CD4-positive, alpha-beta memory T cell (primary cell): ENCODE measurements at places on chromosomes 1 and 21. TPM values are rescaled to one million over a fixed set of nuclear protein-coding genes. Genes with fewer than 3 reads are reported as not detected.

GRCh38 chr1:2098839-2099785, 48.9 kb downstream of the PRKCZ start:
- H3K36me3 ChIP-seq: no peaks in the 10 kb centered on the region
- no peak overlapping the region for H3K27ac ChIP-seq
- no peak for DNase-seq
- no peaks in the 10 kb centered on the region for H3K27me3 ChIP-seq
- H3K4me1 ChIP-seq: no peaks in the 10 kb centered on the region

- H3K4me3 ChIP-seq: no peak overlapping the region
- no peaks in the 10 kb centered on the region for H3K27me3 ChIP-seq
- peaks cover 80% of the 10 kb centered on the region for H3K4me1 ChIP-seq
- DNase-seq: no peak
- no peaks in the 10 kb centered on the region for H3K36me3 ChIP-seq
- H3K27ac ChIP-seq: no peak overlapping the region
Observed at GRCh38 chr1:183476081-183476480, 3.8 kb downstream of the SMG7 start.

GRCh38 chr21:7916329-7917303, 2604.8 kb upstream of the TPTE start:
- no peak overlapping the region for H3K27ac ChIP-seq
- no peaks in the 10 kb centered on the region for H3K4me1 ChIP-seq
- H3K27me3 ChIP-seq: no peaks in the 10 kb centered on the region
- no peaks in the 10 kb centered on the region for H3K36me3 ChIP-seq
- no peak overlapping the region for H3K4me3 ChIP-seq

- no peak for DNase-seq
- H3K36me3 ChIP-seq: no peaks in the 10 kb centered on the region
- no peaks in the 10 kb centered on the region for H3K4me1 ChIP-seq
- H3K4me3 ChIP-seq: no peak overlapping the region
- H3K27ac ChIP-seq: no peak overlapping the region
- H3K27me3 ChIP-seq: no peaks in the 10 kb centered on the region
Observed at GRCh38 chr1:118013336-118013735, 83.8 kb downstream of the WDR3 start.

GRCh38 chr1:64875101-64875500, 91.2 kb downstream of the JAK1 start:
- H3K27ac ChIP-seq: no peak overlapping the region
- no peak for DNase-seq
- peaks cover 56% of the 10 kb centered on the region for H3K36me3 ChIP-seq
- H3K4me1 ChIP-seq: peaks cover 49% of the 10 kb centered on the region
- H3K27me3 ChIP-seq: no peaks in the 10 kb centered on the region

GRCh38 chr1:246798107-246798506, 73.9 kb downstream of the SCCPDH start:
- no peak overlapping the region for H3K4me3 ChIP-seq
- DNase-seq: no peak
- H3K27me3 ChIP-seq: no peaks in the 10 kb centered on the region
- no peaks in the 10 kb centered on the region for H3K4me1 ChIP-seq
- no peak overlapping the region for H3K27ac ChIP-seq
- H3K36me3 ChIP-seq: no peaks in the 10 kb centered on the region

- no peak overlapping the region for H3K27ac ChIP-seq
- DNase-seq: no peak
- H3K4me3 ChIP-seq: no peak overlapping the region
- H3K27me3 ChIP-seq: no peaks in the 10 kb centered on the region
Observed at GRCh38 chr21:28949318-28949717, 43.4 kb downstream of the LTN1 start.

DNA sequence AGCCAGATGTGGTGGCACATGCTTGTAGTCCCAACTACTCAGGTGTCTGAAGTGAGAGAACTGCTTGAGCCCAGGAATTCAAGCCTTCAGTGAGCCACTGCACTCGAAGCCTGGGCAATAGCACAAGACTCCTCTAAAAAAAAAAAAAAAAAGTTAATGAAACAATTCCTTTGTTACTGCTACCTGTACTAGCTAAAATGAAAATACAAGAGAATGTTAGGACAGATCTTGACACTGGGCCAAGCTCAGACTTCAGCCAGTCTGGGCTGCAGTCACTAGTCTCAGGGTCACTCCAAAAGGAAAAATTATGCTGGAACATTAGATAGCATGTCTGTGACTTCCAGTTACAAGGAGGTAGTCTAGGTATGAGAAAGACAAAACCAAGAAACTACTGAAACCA, 56.5 kb downstream of the TRIM33 start:
- H3K27me3 ChIP-seq: no peaks in the 10 kb centered on the region
- peaks cover 7% of the 10 kb centered on the region for H3K4me1 ChIP-seq
- peaks cover 8% of the 10 kb centered on the region for H3K36me3 ChIP-seq
- no peak overlapping the region for H3K4me3 ChIP-seq

Gene TESK2
- 7.7 TPM for total RNA-seq

Gene C1orf185
- total RNA-seq: not detected

GRCh38 chr21:33977017-33977720, 61.6 kb upstream of the ATP5PO start:
- no peak for DNase-seq
- H3K27ac ChIP-seq: peak overlapping the region; percentile 58
- no peaks in the 10 kb centered on the region for H3K36me3 ChIP-seq
- H3K4me1 ChIP-seq: peaks cover 33% of the 10 kb centered on the region

DNA sequence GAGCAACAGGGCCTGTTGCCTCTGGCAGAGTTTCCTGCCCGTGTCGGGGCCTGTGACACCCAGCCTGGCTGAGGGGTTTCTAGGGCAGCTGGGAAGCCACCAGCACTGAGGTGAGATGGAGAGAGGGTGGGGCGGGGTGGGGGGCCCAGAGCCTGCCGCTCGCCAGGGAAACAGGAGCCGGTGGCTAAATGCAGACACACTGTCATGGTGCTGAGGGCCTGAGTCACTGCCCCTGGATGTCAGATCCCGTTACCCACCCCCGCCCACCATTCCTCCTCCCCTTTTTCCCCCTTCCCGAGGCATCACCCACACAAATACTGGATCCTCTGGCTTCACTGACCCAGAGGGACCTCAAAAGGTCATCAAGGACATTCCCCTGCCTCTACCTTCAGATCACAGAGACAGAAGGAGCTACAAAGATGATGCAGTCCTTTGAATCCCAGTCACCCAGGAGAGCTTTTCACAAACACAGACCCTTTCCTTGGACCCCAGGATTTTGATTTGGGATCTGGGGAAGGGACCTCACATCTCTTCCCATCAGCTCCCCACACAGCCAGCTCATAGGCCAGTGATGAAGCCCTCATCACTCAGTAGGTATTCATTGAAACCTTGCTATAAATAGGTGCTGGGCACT, 1.9 kb upstream of the HSPB7 start:
- H3K4me3 ChIP-seq: no peak overlapping the region
- H3K4me1 ChIP-seq: no peaks in the 10 kb centered on the region
- no peaks in the 10 kb centered on the region for H3K36me3 ChIP-seq
- no peak overlapping the region for H3K27ac ChIP-seq
- H3K27me3 ChIP-seq: no peaks in the 10 kb centered on the region

- no peak overlapping the region for H3K27ac ChIP-seq
- no peak for DNase-seq
- peaks cover 44% of the 10 kb centered on the region for H3K36me3 ChIP-seq
- peaks cover 39% of the 10 kb centered on the region for H3K4me1 ChIP-seq
Observed at GRCh38 chr1:11984121-11984520, 3.9 kb downstream of the MFN2 start.

Gene PTCH2
- 1.3 TPM for total RNA-seq

DNA sequence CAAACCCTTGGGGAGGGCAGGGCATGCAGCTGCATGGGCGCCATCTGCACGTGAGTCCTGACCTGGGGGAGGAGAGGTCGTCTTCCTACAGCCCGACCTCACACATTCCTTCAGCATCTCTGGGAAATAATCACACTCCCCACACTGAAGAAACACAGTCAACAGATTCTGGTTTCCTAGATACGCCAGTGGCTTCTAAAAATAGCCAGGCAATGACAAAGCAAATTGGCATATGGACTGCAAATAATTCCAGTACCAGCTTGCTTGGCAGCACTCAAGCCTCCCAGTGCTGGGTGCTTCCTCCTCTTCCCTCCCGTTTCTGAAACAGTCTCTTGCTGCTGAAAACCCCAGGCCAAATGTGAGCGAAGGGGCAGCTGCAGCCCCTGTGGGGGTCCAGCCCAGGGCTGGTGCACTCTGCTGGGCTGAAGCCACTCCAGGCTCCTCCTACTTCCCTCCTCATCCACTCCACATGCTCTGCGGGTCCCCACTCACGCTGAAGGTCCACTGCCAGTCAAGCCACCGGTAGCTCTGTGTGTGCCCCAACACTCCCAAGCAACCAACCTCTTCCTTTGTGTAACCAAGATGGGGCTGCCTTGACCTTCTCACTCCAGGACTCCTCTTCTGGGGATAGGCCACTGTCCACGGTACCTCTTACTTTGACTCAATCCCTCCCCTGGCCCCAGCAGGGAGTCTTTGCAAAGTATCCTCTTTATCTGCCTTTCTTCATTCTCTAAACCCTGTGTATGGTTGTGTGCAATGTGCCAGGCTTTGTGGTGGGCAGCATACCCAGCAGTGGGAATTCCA, 69.0 kb downstream of the KCND3 start:
- no peaks in the 10 kb centered on the region for H3K27me3 ChIP-seq
- H3K4me3 ChIP-seq: no peak overlapping the region
- no peak overlapping the region for H3K27ac ChIP-seq
- DNase-seq: no peak
- H3K36me3 ChIP-seq: no peaks in the 10 kb centered on the region
- no peaks in the 10 kb centered on the region for H3K4me1 ChIP-seq

GRCh38 chr1:218674280-218674773, 329.2 kb downstream of the TGFB2 start:
- H3K27ac ChIP-seq: no peak overlapping the region
- no peaks in the 10 kb centered on the region for H3K4me1 ChIP-seq
- no peaks in the 10 kb centered on the region for H3K36me3 ChIP-seq
- H3K27me3 ChIP-seq: no peaks in the 10 kb centered on the region

GRCh38 chr1:201514466-201514865, 7.5 kb upstream of the CSRP1 start:
- no peaks in the 10 kb centered on the region for H3K27me3 ChIP-seq
- no peak overlapping the region for H3K4me3 ChIP-seq
- H3K4me1 ChIP-seq: no peaks in the 10 kb centered on the region
- no peaks in the 10 kb centered on the region for H3K36me3 ChIP-seq
- DNase-seq: no peak

DNA sequence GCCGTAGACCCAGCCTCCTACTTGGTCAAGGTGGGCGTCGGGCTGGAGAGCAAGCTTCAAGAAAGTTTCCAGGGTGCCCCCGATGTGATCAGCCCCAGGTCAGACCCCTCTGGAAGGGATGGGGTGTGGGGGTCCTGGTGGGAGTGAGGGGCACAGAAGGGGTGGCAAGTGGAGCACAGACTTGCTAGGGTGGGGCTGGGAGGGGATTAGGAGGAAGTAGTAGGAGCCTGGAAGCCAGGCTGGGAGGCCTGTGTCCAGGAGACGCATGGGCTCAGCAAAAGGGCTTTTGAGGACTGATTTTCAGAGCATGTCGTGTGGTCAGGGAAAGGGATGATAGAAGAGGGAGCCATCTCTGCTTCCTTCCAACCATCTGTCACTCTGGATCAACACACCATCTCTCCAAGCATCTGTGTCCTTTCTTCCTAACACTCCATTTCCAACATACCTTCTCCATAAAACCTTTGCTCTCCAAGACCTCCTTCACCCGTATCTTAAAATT, 8.5 kb downstream of the TRIM46 start:
- H3K36me3 ChIP-seq: peaks cover 20% of the 10 kb centered on the region
- H3K27me3 ChIP-seq: no peaks in the 10 kb centered on the region
- no peak for DNase-seq
- peaks cover 2% of the 10 kb centered on the region for H3K4me1 ChIP-seq
- H3K4me3 ChIP-seq: no peak overlapping the region

Gene RLF
- total RNA-seq: 23.4 TPM

- no peaks in the 10 kb centered on the region for H3K4me1 ChIP-seq
- H3K27me3 ChIP-seq: no peaks in the 10 kb centered on the region
- H3K4me3 ChIP-seq: no peak overlapping the region
Observed at GRCh38 chr1:27074175-27074780, 61.6 kb upstream of the TENT5B start.

Gene WNT2B
- 0.70 TPM for total RNA-seq

Gene AHCTF1
- 59.0 TPM for total RNA-seq

GRCh38 chr1:220044678-220045355, 1.5 kb downstream of the EPRS1 start:
- H3K4me1 ChIP-seq: peaks cover 31% of the 10 kb centered on the region
- no peaks in the 10 kb centered on the region for H3K27me3 ChIP-seq
- H3K36me3 ChIP-seq: peaks cover 2% of the 10 kb centered on the region
- DNase-seq: peak; percentile 2
- H3K27ac ChIP-seq: peak overlapping the region; percentile 91

Gene KIF14
- total RNA-seq: 0.06 TPM

- peaks cover 18% of the 10 kb centered on the region for H3K36me3 ChIP-seq
- no peaks in the 10 kb centered on the region for H3K4me1 ChIP-seq
- H3K4me3 ChIP-seq: no peak overlapping the region
Observed at GRCh38 chr1:169879034-169879840, 14.5 kb downstream of the SCYL3 start.

GRCh38 chr1:176517484-176517883, 54.5 kb downstream of the PAPPA2 start:
- DNase-seq: no peak
- no peak overlapping the region for H3K4me3 ChIP-seq
- no peaks in the 10 kb centered on the region for H3K36me3 ChIP-seq
- no peak overlapping the region for H3K27ac ChIP-seq

Gene IER5
- total RNA-seq: 28.0 TPM

Gene SNX7
- total RNA-seq: 0.83 TPM

GRCh38 chr21:25467896-25468295, 139.4 kb downstream of the MRPL39 start:
- no peak overlapping the region for H3K4me3 ChIP-seq
- H3K27me3 ChIP-seq: no peaks in the 10 kb centered on the region
- no peak overlapping the region for H3K27ac ChIP-seq
- peaks cover 15% of the 10 kb centered on the region for H3K4me1 ChIP-seq
- DNase-seq: no peak
- no peaks in the 10 kb centered on the region for H3K36me3 ChIP-seq

Gene ZP4
- not detected for total RNA-seq

DNA sequence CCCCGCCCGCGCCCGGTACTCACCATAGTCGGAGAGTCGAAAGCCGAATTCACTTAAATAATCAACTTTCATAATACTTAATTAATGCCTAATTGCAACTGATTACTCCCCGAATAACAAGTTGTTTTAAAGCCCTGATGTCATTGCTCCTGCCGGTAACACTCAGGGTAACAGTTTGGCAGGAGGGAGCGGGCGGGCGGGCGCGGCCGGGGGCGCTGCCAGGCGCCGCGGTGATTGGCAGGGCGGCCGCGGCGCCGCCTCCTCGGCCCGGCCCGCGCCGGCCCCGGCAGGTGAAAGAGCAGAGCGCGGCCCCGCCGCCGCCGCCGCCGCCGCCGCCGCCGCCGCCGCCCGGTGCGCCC, 102.2 kb downstream of the CASZ1 start:
- no peaks in the 10 kb centered on the region for H3K36me3 ChIP-seq
- DNase-seq: peak; percentile 80
- H3K4me3 ChIP-seq: no peak overlapping the region
- peak overlapping the region; percentile 87 for H3K27ac ChIP-seq
